ENCODE measurements at places on chromosomes 16 and 17.

DNA sequence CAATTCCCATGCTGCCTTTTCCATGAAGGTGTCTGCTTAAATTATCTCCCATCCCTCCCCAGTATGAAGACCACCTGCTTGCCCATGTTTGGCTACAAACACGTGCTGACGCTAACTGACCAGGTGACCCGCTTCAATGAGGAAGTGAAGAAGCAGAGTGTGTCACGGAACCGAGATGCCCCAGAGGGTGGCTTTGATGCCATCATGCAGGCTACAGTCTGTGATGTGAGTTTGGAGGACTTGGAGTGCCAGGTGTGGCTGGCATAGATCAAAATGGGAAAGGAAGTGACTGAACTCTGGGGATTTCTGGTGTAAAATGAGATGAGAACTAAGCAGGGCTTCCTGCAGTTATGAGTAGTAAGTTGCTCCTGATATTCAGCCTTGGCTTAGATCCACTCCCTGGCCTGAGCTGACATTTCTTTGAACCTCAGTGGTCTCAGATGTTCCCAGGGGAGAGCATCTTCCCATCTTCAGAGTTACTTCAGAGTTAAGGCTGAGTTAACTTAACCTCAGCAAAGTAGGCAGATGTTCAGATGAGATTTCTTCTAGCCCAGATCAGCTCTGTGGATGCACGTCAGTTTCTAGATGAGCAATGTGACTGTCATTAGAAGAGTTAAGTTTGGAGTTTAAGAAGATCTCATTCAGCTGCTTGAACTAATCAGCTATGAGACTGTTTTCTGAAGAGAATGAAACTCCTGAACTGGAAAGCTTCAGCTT is 32.7 kb downstream of the ITGB3 start:
- no peak for DNase-seq

- DNase-seq = no peak
Observed at GRCh38 chr17:68544111-68544915, 32.1 kb downstream of the PRKAR1A start.

DNA sequence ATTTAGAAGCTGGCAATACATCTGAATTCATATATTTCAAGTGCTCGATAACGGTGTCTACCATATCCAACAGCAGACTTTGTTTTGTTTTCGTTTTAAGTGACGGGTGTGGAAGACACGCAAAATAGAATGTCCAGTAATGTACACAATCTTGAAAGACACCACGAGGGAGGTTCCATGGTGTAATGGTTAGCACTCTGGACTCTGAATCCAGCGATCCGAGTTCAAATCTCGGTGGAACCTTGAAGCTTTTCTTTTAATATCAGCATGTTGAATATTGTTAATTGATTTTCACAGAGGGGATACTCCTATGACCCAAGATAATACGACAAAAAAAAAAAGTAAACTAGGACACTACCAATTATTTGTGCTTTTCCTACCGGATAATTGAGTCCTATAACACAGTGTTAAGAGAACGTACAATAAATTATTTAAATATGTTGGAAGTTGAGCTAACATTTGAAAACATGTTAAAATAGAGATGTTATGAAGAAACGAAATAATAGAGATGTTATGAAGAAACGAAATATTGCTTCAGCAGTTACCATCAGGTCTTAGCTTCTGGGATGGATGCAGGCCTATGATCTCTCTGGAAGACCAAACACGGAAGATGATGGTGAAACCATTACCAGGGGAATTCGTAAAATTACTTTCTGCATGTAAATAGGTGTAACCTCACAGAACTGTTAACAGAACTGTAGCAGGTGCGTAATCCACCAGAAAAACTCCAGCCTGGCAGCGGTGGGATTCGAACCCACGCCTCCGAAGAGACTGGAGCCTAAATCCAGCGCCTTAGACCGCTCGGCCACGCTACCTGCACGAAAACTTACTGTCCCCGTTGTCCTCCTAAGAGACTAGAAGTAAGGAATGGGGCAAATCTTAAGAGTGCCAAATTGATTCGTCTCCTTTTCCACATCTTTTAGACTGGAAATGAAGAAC is 1.5 kb upstream of the ALOXE3 start:
- peak; percentile 81 for DNase-seq

DNA sequence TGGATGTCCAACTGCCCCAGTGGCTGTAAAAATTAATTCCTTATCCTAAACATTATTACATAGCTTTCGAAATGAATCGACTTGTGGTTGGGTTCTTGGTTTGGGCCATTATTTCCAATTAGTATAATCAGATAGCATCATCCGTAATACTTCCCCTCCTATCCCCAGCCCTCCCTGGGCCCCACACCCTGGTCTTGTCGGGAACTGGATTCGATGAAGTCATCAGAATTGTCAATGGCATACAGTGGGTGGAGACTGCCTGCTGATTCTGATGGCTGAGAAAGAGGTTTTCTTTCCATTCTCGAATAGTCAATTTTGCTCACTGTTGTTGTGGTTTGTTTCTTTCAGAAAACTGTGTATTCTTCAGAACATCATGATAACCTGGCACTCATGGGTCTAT is 395.1 kb downstream of the SEC14L1 start:
- no peak for DNase-seq

DNA sequence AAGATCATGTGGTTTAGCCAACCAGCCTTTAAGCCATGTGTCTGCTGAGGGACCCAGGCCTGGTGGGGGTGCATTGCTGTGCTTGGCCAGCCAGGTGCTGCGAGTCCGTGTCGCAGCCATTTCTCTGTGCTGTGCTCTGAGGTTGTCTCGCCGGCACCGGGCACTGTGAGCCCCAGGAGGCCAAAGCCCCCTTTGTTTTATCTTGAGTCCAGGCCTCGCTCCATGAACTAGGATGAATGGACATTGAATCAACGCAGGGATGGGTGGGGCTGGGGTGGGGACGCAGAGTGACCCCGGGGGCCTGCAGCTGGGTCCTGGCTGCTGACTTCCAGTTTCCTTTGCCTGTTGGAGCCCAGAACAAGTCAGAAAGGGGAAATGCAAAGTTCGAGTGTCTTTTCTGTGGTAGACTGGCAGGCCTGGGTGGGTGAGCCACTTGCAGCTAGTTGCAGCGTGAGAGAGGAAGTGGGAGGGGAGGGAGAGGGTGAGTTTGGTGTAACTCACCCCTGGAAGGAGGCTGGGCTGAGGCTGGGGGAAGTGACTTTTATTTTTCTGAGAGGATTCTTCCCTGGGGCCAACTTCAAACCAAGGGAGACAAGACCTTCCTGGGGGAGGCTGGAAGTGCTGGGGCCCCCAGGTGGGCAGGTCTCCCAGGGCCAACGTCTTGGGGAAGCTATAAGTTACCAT is 324.7 kb downstream of the SEC14L1 start:
- peak; percentile 81 for DNase-seq

GRCh38 chr17:74485022-74485743 is 18.7 kb downstream of the CD300A start:
- DNase-seq = no peak

DNA sequence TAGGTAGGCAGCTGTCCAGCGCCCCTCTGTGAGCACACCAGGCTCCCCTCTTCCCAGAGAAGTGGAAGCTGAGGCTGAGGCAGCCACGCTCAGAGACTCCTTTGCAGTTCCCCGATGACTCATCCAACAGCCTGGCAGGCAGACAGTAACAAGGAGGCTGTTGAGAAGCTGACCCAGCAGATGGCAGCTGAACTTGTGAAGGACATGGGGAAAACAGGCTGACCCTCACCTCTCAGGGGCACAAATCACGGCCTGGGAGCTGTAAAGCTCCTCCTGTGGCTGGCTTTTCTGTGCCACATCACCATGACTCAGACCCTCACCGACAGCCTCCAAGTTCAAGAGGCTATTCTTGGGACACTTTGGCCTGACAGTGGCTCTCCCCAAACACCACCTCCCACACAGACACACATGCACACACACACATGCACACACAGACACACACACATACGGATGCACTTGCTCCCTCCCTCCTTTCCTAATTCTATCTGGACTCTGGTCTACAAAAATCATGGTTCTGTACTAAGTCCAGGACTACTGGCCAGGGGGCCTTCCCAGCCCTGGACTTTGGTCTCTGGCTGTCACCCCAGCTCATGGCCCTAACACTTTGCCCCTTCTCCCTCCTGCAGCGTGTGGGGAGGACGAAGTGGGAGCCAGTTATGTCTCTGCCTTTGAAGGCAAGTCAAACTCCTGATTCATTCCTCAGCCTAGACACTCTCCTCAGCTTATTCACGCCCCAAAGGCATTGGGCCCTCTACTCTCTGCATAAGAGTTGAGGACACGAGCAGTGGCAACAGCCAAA is 23.2 kb downstream of the MAP3K14 start:
- no peak for DNase-seq

DNA sequence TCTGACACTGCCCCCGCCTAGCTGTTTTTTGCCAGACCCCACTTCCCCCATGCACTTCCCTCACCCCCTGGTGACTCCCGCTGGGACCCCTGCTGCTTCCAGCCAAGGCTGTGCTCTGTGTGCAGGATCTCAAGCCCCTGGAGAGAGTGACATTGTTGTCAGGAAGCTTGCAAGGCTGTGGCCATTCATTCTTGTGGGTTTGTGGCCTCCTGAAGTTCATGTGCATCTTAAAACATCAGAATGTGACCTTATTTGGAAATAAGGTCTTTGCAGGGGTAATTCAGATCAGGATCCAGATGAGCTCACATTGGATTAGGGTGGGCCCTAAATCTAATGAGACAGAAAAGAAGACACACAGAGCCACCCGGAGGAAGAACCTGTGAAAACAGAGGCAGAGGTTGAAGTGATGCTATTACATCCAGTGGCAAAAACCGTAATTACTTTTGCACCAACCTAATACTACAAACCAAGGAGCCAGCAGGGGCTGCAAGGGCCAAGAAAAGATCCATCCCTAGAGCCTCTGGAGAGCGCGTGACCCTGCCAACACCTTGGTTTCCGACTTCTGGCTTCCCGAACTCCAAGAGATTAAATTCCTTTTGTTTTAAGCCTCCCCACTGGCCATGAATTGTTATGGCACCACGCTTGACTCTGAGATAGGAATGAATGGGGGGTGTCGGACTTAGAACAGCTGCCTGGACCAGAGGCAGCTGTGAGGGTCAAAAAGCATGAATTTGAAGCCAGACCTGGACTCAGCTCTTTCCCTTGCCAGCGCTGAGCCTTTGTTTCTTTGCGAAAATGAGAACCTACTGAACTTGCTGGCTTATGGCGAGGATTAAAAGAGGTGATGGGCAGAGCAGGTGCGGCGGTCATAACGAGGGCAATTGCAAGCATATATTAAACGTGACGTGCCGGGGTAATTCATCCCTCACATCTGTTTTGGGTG is 75.5 kb downstream of the BMERB1 start:
- peak; percentile 7 for DNase-seq

DNA sequence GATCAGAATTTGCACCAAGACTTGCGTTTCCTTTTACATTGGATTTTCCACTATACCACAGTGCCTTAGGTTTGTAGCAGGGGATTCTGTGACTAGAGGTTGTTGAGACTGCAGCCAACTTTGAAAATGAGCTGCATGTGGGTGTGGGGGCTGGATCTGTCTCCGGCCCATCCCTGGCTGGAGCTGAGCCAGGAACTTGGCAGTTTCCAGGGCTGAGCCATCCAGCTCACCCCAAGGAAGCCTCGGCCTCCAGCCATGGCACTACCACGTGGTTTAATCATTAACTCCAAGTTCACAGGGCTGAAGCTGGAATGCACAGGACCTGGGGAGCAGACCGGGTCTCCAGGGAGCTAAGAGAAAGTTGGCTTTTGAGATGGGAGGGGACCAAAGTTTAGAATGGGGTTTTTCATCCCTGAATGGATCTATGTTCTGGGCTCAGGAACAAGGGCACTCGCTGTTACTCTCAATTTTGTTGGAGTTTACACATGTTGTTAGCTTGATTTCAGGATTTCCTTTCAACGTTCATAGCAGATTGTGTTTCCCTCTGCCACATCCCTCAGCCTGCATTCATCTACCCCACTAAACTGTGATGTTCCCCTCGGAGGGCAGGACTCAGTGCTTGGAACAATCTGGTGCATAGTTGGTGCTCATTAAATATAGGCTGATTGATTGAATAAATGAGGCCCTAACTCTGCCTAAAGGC is 42.3 kb upstream of the HNF1B start:
- no peak for DNase-seq

DNA sequence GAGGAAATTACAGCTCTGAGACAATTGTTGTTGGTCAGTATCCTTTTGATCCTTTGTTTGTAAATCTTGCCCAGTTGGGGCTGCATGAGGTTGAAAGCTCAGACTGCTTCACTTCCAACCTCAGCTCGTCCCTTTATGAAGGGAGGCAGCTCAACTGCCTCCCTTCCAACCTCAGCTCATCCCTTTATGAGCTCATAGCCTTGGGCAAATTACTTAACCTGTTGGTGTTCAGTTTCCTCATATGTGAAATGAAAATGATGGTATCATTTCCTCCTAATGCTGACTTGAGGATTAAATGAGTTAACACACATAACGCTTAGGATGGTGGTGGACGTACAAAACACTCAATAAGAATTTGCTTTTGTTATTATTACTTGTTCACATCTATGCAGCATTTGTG is 265.1 kb downstream of the CDH13 start:
- no peak for DNase-seq

GRCh38 chr16:71826533-71827017 is 17.9 kb upstream of the AP1G1 start:
- no peak for DNase-seq

GRCh38 chr16:50265260-50265659 is 1.1 kb upstream of the ADCY7 start:
- no peak for DNase-seq

DNA sequence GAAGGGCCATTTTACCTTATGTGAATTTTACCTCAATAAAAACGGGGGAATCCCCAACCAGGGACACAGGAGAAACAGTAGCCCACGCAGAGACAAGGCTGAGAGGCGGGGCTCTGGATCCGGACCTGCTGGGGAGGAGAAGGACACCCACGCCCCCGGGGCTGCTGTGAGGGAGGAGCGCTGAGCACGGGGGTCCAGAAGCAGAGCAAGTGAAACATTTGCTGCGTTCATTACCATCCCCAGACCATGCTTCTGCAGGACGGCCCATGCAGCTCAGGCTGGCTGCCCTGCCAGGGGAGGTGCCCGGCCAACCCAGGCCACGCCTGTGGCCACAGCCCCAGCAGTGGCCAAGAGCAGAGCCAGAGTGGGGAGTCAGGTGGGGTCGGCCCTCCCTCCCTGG is 50.0 kb downstream of the KCNJ18 start:
- no peak for DNase-seq

DNA sequence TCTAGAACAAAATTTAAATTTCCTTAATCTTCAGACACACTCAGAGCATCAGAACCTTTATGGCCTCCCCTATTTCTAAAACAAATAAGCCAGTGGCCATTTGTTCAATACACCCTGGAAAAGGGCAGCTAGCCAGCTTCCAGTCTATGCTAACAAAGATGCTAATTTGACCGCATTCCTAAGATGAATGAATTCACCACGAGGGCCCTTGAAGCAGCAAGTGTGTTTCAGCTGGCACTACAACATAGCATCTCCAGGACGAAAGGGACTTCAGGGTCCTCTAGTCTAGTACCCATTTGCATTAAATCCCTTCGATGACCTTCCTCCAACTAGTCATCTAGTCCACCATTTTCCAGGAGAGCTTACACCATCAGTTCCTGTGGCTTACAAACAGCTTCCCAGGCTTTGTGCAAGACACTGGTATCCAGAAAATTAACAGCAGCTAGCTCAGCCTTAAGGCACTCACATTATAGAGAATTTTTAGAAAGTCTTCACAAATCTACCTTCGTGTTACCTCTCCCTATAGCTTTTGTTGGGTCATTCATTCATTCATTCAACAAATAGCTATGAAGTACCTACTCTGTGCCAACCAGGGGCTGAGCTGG is 10.9 kb downstream of the KRT37 start:
- DNase-seq = no peak

- no peak for DNase-seq
Observed at GRCh38 chr16:726438-727290, at the start of the genes CCDC78 and HAGHL. TSS of gene CCDC78 (minus strand) at chr16:726443. CDS start at chr16:726367, 76 bp downstream. TSS of gene HAGHL (plus strand) at chr16:727106. CDS start at chr16:727510, 404 bp downstream.

GRCh38 chr16:67594256-67594915 is 32.1 kb downstream of the CTCF start:
- no peak for DNase-seq

- no peak for DNase-seq
Observed at GRCh38 chr17:67685351-67685750, 32.4 kb upstream of the NOL11 start.

Measured in stimulated activated CD8-positive, alpha-beta memory T cell treated with anti-CD3 and anti-CD28 coated beads, Interleukin-7, amount 100 ng/mL, for 48 hours (primary cell).